ENCODE measurements at places on chromosomes 3 and 15.

DNA sequence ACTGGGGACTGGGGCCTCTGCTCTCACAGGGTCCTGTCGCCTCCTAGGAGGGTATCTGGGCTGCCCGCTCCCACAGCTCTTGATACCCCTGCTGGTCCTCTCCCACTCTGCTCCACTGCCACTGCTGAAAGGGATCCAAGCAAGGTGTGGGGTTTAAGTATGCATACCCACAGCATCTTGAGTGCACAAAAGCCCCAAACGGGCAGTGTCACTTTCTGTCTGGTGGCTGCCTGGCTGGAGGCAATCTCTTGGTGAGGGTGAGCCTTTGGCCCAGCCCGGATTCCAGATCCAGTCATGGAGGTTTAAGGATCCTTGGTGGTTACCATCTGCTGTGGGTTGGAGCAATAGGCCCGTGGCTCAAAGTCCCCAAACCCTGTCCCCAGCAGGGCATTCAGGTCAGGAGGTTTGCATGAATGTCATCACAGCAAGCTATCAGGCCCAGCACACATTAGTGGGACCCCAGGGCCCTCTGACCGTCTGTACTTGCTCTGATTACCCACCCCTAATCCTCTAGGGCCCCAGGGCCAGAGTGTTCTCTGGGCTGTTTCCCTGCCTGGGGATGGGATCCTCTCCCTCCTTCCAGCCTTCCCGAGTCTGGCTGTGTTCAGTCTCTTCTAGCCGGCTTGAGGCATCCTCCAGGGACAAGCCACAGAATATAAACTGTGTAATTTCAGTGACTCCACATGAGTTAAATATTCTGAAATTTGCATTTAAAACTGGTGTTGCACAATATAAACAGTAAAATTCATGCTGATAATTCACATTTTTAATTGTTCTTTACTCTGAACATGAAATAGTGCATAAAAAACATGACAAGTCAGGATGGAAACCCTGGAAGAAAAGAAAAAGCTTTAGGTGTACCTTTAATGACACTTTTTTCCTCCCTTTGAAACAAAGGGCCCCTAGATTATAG, 4.9 kb upstream of the TJP1 start:
- no peak for DNase-seq

DNA sequence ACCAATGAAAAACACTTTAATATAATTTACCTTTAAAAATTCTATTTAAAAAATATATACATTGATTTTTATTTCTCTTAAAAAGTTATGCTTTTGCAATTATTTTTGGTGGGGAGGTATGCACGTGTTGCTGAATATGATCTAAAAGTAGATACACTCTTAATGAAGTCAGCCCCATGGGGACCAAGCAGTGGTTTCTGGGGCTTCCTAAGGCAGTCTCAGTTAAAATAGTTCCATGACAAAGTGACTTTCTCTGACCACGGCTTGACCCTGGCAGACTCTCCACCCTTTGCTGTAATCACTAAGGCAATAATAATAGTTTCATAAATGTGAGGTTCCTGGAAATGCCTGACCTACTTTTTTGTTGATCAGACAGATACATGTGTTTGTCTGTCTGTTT, 50.4 kb downstream of the CCR4 start:
- no peak for DNase-seq

GRCh38 chr3:45939341-45939771, 3.9 kb upstream of the CXCR6 start:
- no peak for DNase-seq

DNA sequence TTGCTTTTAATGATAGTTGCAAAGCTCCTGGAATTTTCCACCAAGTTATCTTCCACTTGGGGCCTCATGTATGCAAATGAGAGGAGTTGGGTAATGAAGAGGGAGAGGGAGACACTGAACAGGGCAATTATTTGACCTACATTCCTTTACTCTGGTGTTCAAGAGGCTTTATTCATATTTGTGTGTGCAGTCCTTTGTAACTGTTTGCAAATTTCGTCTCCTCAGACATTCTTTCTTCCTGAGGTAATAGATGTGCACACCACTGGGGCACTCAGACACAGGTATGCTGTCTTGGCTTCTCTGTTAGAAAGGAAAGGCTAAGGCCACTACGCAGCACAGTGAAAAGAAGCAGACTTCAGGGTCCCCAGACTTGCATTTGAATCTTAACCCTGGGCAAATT, 189.7 kb upstream of the IL12A start:
- peak; percentile 81 for DNase-seq

- DNase-seq, result no peak
Observed at GRCh38 chr3:129058441-129059200, 2.0 kb upstream of the GP9 start.

DNA sequence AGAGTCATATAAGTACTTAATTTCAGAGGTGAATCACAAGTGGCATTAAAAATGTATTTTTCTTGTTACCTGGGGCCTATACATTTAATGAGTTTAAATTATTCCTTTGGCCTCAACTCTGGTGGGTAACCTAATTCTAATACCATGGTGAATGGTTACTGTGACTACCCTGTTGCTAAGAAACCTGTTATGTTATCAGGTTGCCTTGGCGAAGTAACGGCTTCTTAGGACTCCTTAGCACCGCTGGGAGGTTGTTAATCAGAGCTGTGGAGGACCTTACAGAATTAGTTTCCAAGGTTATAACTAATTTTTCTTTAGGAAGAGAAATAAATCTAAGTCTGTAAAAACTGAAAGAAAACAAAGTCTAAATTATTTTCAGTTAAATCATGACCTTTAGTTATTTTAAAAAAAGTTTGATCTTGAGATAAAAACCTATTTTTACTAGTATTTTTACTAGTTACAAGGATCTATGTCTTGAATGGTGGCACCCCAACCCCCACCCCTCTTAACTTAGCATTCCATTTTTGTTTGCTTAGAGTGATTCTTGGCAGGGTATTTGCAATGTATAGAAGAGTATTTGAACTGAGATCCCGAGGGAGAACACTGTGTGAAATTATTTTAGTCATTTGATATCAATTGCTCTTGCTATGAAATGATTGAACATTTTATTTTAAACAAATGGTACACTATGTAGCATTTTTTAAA, 155.5 kb downstream of the FNDC3B start:
- DNase-seq, result peak; percentile 31

GRCh38 chr3:64444490-64445108, 219.3 kb upstream of the PRICKLE2 start:
- DNase-seq, result no peak

DNA sequence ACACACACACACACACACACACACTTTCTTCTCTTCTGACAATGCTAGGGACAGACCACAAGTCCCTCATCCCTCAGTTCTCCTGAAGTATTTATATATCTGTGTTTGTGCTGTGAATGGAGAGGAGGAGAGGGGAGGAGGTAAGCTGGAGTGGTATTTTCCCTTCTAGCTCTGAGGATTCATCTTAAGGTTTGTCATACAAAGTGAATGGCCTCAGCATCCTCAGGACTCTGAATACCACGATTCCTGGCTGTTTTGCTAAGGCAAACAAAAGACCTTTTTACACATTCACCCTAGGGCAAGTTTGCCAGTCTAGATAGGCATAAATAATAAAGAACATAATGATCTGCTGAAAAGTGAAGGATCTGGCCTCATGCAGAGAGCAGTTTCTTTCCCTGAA, 65.7 kb upstream of the CHMP2B start:
- no peak for DNase-seq

DNA sequence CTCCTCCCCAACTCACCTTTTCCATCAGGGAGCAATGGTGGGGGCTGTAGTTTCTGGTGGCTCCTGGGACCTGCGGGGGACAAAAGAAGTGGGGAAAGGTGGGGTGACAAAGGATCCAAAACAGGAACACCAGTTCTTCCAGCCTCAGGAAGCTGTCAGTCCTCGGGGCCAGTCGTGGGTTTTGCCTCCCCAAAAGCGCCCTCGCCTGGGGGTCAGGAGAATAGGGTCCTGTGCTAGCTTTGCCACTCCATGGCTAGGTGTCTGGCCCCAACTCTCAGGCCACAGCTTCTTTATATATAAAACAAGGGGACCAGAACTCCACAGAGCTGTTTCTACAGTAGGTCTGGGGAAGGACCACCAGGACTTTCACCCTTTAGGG, 4.0 kb downstream of the CCDC9B start:
- no peak for DNase-seq

- no peak for DNase-seq
Observed at GRCh38 chr3:49273825-49274532, 3.1 kb downstream of the C3orf62 start.

DNA sequence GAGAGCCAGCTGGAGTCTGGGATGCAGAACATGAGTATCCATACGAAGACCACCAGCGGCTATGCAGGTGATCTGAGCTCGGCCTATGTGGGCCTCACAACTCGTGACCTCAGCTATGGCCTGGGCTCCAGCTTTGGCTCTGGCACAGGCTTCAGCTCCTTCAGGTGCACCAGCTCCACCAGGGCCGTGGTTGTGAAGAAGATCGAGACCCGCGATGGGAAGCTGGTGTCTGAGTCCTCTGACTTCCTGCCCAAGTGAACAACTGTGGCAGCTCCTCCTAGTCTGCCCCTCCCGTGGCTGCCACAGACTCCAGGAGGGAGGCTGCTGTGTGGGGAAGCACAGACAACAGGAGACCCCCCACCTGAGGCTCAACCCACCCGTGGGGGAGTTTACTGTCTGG, 3.6 kb upstream of the KPNA4 start:
- DNase-seq, result no peak

DNA sequence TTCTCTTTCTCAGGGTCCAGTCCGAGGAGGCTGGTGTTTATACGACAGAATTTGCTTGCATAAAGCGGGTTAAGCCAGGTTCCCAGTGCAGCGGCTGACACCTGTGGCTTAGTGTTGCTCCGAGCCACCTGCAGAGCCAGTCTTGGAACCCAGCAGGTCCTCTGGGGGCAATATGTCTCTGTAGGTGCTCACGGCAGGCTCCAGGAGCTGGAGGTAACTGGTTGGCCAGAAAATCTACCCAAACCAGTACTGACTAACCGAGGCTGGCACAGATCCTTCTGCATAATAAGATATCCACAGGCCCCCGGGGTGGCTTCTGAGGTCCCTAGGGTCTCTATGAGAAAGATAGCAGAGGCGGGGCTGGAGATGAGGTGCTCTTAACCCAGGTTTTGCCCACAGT, 3.2 kb downstream of the MGLL start:
- no peak for DNase-seq

- DNase-seq, result peak; percentile 60
Observed at GRCh38 chr3:120095226-120095978, 1.2 kb upstream of the GSK3B start.

Measured in kidney epithelial cell (primary cell).